ENCODE measurements at places on chromosomes 12 and 14. TPM values are rescaled to one million over a fixed set of nuclear protein-coding genes. Genes with fewer than 3 reads are reported as not detected.

GRCh38 chr14:75350505-75351060 lies 72.0 kb downstream of the FOS start:
- H3K27ac ChIP-seq: no peak overlapping the region
- H3K4me3 ChIP-seq: no peak overlapping the region
- H3K36me3 ChIP-seq: no peaks in the 10 kb centered on the region
- no peak for DNase-seq
- no peaks in the 10 kb centered on the region for H3K4me1 ChIP-seq
- no peaks in the 10 kb centered on the region for H3K27me3 ChIP-seq

The AQP6 gene
- not detected for total RNA-seq

DNA sequence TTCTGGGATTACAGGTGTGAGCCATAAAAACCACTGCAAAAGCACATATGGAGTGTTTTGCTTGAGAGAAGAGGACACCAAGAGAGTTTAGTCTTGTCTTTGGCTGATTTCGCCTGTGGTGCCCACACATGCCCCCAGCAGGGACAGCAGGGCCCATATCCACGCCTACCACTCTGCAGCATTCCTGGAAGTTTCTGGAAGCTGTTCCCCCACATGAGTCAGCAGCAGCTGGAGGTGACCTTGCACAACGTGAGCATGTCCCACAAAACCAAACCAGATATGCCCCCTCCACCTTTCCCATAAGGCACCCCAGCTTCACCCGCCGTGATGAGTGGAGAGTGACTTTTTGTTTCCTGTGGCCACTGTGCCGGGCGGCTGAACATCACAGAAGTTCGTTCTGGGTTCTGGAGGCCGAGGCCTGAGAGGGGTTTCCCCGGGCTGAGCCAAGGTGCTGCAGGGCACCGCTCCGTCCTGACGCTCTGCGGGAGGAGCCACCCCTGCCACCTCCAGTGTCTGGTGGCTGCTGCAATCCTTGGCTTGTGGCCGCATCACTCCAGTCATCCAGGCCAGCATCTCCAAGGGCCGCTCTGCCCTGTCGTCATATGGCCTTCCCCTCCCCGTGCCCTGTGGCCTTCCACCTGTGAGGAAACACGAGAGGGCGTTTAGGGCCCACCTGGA lies 4.7 kb downstream of the ASPG start:
- DNase-seq: no peak
- H3K4me3 ChIP-seq: no peak overlapping the region
- H3K36me3 ChIP-seq: no peaks in the 10 kb centered on the region
- H3K27ac ChIP-seq: no peak overlapping the region
- no peaks in the 10 kb centered on the region for H3K27me3 ChIP-seq

DNA sequence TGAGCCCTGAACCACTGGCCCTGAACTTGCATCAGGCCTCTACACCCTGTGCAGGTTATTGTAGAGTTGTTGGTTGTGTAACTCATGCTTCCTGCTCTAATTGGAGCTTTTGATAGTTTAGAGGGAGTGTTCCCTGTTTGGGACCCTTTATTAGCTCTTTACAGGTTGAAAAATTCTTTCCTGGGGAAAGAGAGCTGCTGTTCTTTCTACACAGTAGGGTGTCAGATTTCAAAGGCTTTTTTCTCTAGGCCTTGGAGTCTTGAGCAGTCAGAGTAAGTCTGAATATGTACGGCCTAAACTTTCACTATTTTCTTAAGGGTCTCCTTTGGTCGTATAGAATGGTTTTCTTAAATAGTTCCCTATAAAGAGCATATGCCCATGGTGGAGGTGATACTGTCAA lies 60.8 kb upstream of the NEDD1 start:
- H3K36me3 ChIP-seq: no peaks in the 10 kb centered on the region
- no peaks in the 10 kb centered on the region for H3K27me3 ChIP-seq

DNA sequence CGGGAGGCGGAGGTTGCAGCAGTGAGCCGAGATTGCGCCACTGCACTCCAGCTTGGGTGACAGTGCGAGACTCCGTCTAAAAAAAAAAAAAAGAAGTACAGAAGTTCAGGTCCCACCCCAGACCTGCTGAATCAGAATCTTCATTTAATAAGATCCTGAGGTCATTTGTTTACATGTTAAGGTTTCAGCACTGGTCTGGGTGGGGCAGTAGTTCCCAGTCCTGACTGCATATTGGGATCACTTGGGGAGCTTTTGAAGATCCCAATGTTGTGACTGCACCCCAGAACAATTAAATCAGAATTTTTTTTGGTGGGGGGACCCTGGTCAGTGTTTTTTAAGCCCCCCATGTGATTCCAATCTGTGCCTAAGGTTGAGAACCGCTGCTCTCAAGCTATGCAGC lies 11.7 kb upstream of the COL2A1 start:
- H3K27ac ChIP-seq: no peak overlapping the region
- no peak for DNase-seq
- H3K4me1 ChIP-seq: no peaks in the 10 kb centered on the region
- no peak overlapping the region for H3K4me3 ChIP-seq

DNA sequence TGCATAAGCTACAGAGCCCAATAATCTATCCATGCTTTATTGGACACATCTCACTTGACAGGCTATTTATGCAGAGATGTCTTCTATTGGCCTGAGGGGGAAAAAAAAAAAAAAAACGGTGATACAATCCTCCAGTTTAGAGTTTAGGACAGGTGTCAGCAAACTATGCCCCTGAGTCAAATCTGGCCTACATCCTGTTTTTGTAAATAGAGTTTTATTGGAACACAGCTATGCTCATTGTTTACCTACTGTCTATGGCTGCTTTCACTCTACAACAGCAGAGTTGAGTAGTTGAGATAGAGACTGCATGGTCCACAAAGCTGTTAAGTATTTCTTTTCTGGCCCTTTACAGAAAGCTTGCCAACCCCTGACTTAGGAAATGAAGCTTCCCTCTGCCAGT lies 403.1 kb downstream of the C12orf75 start:
- H3K4me1 ChIP-seq: no peaks in the 10 kb centered on the region
- no peak overlapping the region for H3K4me3 ChIP-seq
- no peak overlapping the region for H3K27ac ChIP-seq
- H3K27me3 ChIP-seq: no peaks in the 10 kb centered on the region

DNA sequence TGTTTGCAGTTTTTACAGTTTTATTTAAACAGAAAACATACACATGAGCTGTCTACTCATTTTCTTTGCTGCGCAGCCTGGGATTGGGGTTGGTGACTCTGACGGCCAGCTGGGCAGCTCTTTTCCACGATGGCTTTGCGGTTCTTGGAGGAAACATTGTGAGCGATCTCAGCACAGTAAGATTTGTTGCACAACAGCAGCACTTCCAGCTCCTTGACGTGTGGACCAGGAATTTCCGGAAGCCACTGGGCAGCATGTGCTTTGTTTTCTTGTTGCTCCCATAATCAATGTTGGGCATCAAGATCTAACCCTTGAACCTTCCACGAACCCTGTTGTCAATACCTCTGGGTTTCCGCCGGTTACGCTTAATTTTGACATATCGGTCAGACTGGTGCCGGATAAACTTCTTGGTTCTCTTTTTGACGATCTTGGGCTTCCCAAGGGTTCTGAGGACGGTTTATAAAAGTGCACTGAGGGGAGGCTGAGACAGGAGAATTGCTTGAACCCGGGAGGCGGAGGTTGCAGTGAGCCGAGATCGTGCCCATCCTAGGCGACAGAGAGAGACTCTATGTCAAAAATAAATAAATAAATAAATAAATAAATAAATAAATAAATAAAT lies 21.8 kb downstream of the FKBP11 start:
- H3K27ac ChIP-seq: no peak overlapping the region
- no peak for DNase-seq
- H3K27me3 ChIP-seq: no peaks in the 10 kb centered on the region
- no peaks in the 10 kb centered on the region for H3K36me3 ChIP-seq
- H3K4me1 ChIP-seq: peaks cover 8% of the 10 kb centered on the region
- H3K4me3 ChIP-seq: 0 out of 2 replicates have a peak overlapping the region, but pooled peaks have one; percentile 22

The TAS2R7 gene
- total RNA-seq: not detected

DNA sequence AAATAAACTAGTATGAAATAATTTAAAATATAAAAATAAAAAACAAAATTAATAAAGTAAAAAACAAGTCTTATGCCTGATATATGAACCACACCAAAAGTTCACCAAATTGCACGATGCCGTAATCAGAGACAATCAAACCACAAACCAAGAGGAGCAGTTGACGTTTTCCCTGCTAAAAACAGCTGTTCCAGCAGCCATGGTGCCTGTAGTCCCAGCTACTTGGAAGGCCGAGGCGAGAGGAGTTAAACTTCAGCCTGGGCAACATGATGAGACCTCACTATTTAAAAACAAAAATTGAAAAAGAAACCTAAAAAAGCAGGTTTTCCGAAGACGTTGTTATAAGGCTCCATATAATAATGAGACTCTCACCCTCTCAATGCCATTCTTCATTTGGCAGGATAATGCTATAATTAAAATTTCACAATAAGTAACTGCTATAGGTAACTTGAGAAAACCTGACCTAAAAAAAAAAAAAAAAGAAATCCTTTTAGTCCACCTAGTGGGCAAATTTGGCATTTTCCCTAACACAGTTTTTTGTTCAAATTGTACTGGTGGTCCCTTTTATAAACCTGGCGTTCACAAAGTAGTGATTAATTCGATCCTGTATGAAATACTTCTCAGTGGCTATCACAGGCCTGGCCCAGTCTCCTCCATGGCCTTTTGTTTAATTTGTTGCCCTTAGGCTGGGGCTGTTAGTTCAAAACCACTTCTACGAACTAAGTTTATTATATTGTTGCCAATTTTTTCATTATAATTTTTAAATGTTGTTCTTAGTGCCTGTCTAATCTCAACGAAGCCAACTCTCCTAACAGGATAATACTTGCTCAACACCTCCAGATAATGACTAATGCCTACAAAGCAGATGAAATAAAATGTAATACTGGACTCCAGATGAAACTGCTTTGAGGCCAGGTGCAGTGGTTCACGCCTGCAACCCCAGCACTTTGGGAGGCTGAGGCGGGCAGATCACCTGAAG lies 62.1 kb downstream of the TNFAIP2 start:
- no peaks in the 10 kb centered on the region for H3K27me3 ChIP-seq
- H3K4me1 ChIP-seq: no peaks in the 10 kb centered on the region
- no peaks in the 10 kb centered on the region for H3K36me3 ChIP-seq
- no peak for DNase-seq
- no peak overlapping the region for H3K27ac ChIP-seq
- no peak overlapping the region for H3K4me3 ChIP-seq

DNA sequence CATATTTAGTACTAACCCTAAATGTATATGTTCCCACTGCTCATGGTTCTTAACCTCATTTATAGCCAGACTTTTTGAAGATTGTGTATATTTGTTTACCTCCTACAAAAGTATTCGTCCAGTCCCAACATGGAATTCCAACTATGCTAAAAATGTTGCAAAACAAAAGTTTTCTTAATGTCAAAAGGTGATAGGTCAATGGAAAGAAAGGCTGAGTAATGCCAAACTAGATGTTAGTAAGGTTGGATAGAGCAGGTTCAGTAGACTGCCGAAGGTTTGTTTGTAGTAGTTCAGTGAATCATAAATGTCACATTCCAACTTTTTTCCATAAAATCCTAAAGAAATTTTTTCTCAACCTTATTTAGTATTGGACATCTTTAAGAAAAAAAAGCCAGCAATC lies 874.5 kb downstream of the FLRT2 start:
- no peaks in the 10 kb centered on the region for H3K27me3 ChIP-seq
- no peak overlapping the region for H3K27ac ChIP-seq
- no peaks in the 10 kb centered on the region for H3K4me1 ChIP-seq
- no peak for DNase-seq
- H3K4me3 ChIP-seq: no peak overlapping the region

- no peaks in the 10 kb centered on the region for H3K27me3 ChIP-seq
- no peaks in the 10 kb centered on the region for H3K36me3 ChIP-seq
- no peak overlapping the region for H3K27ac ChIP-seq
- DNase-seq: no peak
Measured at GRCh38 chr14:80940146-80940545, 1.4 kb downstream of the CEP128 start.

The KLRK1 gene
- 1.2 TPM for total RNA-seq

GRCh38 chr14:91270619-91271018 lies 26.1 kb upstream of the GPR68 start:
- peaks cover 25% of the 10 kb centered on the region for H3K36me3 ChIP-seq
- H3K27me3 ChIP-seq: no peaks in the 10 kb centered on the region
- no peak overlapping the region for H3K4me3 ChIP-seq
- no peak overlapping the region for H3K27ac ChIP-seq

GRCh38 chr12:1131811-1132224 lies 140.8 kb downstream of the ERC1 start:
- no peaks in the 10 kb centered on the region for H3K36me3 ChIP-seq
- H3K4me1 ChIP-seq: no peaks in the 10 kb centered on the region
- H3K4me3 ChIP-seq: no peak overlapping the region
- DNase-seq: no peak
- H3K27me3 ChIP-seq: no peaks in the 10 kb centered on the region

DNA sequence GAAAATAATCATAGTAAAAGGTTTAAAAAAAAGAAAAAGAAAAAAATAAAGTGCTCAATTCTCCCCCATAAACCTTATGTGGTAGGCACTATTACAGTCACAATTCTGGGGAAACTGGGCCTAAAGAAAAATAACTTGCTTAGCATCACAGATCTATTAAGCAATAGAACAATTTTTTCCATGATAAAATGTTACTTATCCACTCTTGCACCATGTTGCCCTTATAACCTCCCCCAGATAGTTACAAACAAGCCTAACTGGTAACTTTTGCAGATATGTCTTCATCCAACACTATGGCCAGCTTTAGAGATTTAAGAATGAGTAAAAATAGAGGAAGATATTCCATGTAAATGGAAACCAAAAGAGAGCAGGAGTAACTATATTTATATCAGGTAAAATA lies 164.8 kb downstream of the DUSP6 start:
- H3K36me3 ChIP-seq: no peaks in the 10 kb centered on the region
- no peaks in the 10 kb centered on the region for H3K27me3 ChIP-seq

GRCh38 chr12:64582114-64582513 lies 28.2 kb upstream of the RASSF3 start:
- no peak for DNase-seq
- no peaks in the 10 kb centered on the region for H3K36me3 ChIP-seq
- H3K27ac ChIP-seq: no peak overlapping the region
- no peak overlapping the region for H3K4me3 ChIP-seq
- no peaks in the 10 kb centered on the region for H3K4me1 ChIP-seq
- no peaks in the 10 kb centered on the region for H3K27me3 ChIP-seq

DNA sequence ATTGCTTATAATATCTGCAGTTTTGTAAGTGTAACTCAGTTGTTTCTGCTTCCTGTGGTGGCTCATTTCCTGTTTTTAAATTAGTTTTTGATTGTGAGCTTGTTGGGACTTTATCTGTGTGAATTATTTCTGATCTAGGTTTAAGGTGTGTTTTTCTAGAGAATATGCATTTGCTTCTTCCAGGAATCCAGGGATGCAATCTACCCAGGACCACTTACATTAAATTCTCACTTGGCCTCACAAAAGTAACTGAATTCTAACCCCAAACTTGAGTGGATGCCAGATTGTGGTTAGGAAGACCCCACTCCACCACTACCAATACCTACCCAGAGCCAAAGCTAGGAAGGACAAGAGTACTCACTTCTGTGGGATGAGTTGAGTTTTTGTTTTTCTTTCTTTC lies 11.9 kb downstream of the STYX start:
- peak overlapping the region; percentile 12 for H3K4me3 ChIP-seq
- peak overlapping the region; percentile 87 for H3K27ac ChIP-seq
- H3K4me1 ChIP-seq: peaks cover 9% of the 10 kb centered on the region
- H3K27me3 ChIP-seq: no peaks in the 10 kb centered on the region

The CIDEB gene
- total RNA-seq: 5.1 TPM
